ENCODE measurements at places on chromosomes 11 and 22.
A peak's percentile ranks its signal among the peaks of the same experiment; 100 is the strongest.

GRCh38 chr22:29167032-29167911, 38.4 kb upstream of the EMID1 start:
- no peak for DNase-seq

GRCh38 chr11:64718084-64718779, 4.8 kb downstream of the NRXN2 start:
- no peak for DNase-seq

DNA sequence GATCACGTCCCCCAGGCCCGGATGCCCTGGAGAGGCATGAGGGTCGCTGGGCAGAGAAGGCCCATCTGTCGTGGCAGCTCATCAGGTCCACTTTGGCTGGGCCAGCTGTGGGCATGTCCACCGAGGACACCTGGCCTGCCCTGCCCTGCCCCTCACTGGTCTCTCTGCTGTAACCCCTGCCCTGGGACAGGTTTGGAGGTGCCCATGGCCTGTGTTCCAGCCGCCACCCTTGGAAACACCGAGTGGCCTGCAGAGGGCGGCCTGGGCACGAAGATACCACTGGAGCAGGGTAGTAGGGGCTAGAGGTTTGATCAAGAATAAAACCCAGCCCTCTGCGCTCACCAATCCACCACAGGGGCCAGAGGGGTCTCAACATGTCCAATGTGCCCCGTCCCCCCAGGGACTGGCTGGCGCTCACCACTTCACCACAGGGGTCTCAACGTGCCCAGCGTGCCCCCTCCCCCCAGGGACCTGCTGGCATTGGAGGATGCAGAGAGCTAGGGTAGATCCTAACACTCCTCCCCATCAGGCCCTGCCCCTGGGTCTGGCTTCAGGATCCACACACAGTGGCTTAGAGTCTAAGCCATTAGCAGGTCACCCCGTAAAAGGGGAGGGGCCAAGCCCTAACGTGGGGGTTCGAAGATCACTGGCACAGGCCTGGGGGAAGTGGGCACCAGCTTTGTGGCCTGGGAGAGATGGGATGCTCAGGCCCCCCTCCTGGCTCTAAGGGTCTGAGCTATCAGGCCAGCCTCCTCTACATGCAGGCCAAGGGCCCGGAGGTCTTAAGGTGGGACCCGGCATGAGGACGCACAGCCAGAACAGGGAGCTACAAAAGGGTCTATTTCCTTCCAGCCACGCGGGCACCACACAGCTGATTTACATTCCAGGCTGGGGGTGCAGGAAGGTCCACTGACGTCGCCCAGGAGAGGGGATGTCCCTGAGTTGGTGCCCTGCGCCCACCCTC, 1.3 kb upstream of the HDAC10 start:
- DNase-seq, result peak; percentile 67

DNA sequence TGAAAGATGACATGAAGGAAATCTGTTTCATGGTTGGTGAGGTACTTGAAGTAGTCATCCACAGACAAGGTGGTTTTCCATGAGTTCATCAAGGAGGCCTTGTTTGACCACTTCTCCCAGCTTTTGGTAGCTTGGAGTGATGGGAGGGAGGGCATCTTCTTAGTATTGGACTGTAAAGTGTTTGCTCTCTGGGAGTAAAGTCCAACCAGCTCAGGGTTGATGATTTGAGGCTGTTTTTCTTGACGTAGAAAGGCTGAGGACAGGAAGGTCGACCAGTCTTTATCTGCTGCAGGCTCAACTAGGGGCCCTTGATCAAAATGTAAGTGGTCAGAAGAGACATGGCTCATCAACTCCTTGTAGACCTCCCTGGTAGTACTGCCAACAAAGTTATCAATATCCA, 1.7 kb downstream of the CCDC87 start:
- no peak for DNase-seq

- no peak for DNase-seq
These were observed 272.5 kb downstream of the TBC1D22A start for GRCh38 chr22:47034905-47035419.

- DNase-seq, result no peak
These were observed 2314.1 kb downstream of the LRRC4C start for GRCh38 chr11:39145346-39145745.
